Fibroblast of the aortic adventitia (primary cell): ENCODE measurements at places on chromosomes 7 and 10.
A peak's percentile ranks its signal among the peaks of the same experiment; 100 is the strongest.

GRCh38 chr10:22674573-22674930 lies 39.8 kb downstream of the PIP4K2A start:
- no peak for DNase-seq

DNA sequence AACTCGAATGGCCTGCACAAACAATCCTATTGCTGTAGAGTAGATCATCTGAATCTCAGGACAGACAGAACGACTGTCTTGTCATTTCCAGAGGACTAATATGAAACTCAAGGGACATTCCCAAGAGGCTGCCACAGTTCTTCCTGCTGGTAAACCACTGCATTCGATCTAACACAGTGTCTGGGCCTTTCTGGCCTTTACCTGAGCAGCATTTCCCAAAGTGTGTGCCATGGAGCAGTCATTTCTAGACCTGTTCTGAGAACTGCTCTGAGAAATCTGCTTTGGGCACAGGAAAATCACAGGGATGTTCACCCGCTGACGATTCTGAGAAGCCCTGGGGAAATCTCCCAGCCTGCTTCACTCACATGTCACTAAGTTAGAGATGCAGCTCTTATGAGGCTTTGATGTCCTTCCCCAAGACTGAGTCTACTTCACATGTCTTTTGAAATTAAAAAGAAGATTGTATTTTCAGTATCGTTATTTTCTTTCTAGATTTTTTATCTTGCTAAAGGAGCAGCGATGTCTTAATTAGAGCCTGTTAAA lies 18.4 kb downstream of the GPNMB start:
- no peak for DNase-seq

- no peak for DNase-seq
Measured at GRCh38 chr7:91671245-91671644, 209.3 kb downstream of the MTERF1 start.

DNA sequence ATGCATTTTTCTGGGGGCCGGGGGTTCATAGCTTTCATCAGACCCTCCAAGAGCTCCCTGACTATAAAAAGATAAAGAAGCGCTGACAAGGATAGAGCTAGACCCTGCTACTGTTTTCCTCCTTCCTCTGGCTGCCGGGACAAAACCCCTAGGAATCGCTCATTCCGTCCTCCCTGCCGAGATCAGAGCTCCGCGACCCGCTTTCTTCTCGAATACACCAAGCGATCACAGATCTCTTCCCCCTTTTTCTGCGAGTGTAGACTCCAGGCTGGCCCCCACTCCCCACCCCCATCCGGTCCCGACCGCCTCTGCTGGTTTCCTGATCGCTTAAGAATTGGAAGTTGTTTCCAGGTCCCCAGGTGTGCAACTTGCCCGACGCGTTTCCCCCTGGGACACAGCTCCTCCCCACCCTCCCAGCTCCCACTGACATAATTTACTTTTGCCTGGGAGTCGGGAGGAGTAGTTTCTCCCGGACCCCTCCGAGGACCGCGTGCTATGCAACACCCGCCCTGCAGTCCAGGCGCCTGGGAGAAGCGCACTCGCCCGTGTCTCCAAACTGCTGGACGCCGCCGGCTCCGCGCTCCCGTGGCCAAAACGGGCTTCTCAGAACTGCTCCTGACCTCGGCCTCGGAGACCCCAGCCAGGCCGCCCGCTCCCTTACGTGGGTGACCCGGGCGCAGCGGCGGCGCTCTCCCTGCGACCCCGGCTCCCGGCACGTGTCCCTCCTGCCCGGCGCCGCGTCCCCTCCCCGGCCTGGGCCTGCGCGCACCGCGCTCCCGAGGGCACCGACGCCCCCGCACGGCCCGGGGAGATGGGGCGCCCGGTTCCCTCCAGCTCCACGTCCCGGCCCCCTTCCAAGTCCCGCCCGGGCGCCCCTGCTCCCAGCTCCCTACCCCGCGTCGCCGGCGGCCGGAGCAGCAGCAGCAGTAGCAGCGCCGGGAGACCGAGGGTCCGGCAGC lies 552 bp downstream of the IL15RA start:
- peak; percentile 57 for DNase-seq

- DNase-seq, result no peak
Measured at GRCh38 chr7:4042402-4043045, 639.6 kb upstream of the FOXK1 start.

DNA sequence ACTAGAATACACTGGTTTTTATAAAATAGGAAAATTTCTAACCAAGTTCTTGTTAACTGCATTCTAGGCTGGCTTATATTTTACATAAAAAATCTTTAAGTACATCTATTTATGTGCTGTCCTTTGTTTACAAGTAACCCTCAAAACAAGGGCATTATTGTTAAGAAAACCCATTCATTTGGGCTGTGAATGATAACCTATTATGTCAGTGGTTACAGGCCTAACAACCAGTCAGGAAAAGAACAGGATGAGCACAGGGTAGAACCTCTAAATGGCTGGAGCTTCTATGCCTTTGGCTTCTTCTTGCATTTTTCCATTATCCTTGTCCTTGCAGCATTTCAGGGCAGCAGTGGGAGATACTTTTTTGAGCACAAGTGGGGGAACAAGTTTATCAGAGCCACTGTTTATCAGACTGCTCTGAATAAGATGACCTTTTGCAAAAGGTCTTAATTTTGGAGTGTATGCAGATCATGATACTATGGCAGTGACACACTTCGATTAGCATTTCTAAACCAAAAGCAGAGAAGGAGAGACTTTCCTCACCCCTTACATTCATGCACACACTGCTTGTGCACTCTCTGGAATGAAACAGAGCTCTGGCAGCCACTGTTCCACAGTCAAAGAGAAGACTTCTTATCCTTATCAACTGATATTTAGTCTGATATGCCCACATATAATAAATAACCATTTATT lies 10.9 kb downstream of the GPR37 start:
- no peak for DNase-seq
